ENCODE measurements at places on chromosomes 7 and 10.
A peak's percentile ranks its signal among the peaks of the same experiment; 100 is the strongest.

DNA sequence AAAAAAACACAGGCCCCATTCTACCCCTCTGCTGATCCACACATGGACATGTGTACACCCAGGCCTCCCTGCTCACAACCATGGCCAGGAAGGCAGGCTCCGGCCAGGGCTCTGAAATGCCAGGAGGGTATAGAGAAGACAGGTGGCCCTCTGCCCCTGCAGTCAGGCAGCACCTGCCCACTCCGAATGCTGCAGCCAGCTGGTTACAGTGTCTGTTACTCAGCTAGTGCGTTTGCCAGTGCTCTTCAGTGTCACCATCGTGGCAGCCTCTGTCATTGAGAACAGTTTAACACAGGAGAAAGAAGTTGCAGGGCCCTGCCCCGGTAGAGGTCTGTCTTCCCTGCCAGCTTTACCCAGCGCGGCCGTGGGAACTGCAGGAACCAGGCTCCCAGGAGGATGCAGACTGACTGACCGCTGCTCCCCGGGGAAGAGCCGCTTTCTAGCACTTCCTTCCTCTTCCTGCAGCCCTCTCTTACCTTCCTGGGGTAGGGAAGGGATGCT is 128.8 kb upstream of the FAM20C start:
- no peak for DNase-seq

GRCh38 chr7:18901351-18901750 is 216.1 kb downstream of the TWIST1 start:
- DNase-seq = no peak

DNA sequence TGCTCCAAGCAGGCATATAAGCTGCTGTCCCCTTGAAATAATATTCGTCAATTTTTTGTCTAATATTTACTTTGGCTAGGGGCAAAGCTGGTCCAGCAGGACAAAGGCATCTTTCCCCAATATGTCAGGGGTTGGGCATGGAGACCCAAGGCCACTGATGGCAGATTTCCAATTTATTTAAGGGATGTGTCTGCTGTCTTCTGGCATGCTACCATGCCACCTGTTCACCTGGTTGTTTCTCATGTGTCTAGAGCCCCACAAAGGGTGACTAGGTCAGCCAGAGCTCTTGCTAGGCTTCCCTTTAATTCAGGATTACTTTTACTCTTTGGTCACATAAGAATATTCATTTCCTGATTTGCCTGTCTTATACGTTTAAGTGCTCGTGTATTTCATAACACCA is 22.1 kb upstream of the SYPL1 start:
- no peak for DNase-seq

DNA sequence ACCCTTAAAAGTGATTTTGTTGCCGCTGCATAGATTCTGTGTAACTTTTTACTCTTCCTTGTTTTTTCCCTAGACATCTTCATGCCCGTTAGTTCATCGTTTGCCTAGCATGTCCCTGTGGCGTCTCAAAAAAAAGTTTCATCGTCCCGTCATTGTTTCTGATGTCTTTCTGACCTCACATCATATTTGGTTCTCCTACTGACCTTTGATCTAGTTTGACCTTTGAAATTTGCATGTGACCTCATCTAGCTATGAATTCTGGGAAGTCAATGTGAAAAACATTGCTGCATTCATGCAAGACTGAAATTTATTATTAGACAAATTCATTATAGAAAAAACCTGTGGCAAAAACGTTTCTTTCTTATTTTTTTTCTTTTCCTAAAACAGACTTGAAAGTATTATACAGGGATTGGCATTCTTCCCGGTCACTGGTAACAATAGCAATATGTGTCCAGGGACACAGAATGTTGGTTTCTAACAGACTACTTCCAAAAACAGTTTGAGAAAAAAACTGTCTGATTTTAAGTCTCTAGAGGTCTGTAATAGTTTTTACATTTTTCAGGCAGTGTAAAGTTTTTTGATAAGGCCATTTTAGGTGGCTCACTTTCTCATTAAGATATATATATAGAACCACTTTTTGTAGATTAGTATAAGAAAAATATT is 280.9 kb downstream of the USP6NL start:
- no peak for DNase-seq

- no peak for DNase-seq
These were observed 296.5 kb downstream of the SORCS3 start for GRCh38 chr10:104937567-104937966.

DNA sequence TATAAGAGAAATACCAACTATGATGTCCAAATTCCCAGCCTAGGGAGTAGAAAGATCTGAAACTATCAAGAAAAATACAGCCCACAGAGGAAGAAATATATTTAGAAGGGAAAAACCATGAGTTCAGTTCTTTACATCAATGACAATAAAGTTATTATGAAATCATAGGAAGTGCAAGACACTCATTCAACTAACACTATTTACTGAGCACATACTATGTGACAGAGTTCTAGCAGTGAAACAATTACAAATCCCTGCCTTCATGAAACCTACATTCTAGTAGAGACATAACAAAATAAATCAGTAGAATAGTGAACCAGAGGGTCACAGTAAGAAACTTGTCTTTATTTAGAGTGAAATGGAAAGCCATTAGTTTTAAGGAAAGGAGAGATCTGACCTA is 2.1 kb downstream of the NDUFA5 start:
- no peak for DNase-seq

- no peak for DNase-seq
These were observed 118.5 kb upstream of the TMEM106B start for GRCh38 chr7:12092499-12093130.

DNA sequence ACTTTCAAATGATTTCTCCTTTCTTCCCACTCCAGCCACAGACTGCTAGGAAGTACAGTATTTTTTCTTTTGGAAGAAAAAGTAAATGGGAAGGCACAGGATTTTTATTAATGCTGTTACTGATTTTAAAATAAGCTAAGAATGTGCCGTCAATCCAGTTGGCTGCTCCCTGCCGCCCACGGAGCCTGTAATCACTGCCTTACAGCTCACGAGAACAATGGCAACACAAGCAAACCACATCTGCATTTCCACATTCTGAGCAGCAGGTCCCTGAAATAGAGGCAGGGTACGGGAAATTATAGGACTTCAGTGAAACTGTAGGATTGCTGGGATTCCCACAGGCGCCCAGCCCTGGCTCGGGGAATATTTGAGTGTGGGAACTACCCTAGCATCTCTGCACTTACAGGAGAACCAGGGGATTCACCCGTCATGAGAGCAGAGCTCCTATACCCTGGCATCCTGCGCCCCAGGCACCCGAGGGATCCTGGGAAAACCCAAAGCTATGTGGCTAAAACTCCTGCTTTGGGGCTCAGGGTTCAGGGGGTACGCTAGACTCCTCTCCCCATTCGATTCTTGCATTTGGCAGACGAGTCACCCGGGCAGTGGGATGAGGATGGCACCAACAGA is 72.9 kb upstream of the TNS3 start:
- DNase-seq = no peak

GRCh38 chr10:78533098-78533497 is 499.4 kb downstream of the RPS24 start:
- no peak for DNase-seq

GRCh38 chr7:90738249-90738648 is 142.1 kb downstream of the CDK14 start:
- no peak for DNase-seq

- no peak for DNase-seq
These were observed 84.8 kb downstream of the FOXL3 start for GRCh38 chr7:374706-375311.

DNA sequence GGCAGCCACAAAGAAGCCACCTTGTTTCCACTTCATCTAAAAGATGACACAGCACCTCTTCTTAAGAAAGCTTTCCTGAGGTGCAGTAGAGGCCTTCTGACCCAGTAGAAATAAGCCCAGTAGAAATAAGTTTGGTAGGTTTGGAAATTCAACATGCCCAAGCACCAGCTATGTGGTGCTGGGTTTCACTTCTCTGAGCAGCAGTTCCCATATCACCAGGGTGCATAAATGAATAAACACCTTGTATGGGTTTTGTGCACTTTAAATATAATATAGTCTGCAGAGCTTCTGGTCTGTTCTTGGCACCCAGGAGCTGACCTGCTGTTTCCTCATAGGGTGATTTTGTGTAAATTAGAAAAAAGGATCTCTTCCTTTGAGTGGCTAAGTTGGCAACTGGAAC is 492.4 kb upstream of the SORCS1 start:
- no peak for DNase-seq

GRCh38 chr10:114174695-114175188 is 739 bp upstream of the CCDC186 start:
- DNase-seq = no peak

DNA sequence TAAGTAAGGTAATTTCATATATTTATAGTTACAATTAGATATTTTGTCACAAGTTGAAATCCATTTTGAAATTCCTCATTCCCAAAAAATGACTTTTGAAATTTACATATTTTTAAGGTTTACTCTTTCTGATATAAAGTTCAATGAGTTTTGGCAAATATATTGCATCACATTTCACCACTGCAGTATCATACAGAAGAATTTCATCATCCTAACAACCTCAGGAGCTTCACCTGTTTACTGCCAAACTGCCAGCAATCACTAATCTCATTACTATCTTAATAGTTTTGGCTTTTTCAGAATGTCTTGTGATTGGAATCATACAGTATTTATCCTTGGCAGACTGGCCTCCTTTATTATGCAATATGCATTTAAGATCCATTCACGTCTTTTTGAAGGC is 1578.9 kb downstream of the REEP3 start:
- DNase-seq = no peak

DNA sequence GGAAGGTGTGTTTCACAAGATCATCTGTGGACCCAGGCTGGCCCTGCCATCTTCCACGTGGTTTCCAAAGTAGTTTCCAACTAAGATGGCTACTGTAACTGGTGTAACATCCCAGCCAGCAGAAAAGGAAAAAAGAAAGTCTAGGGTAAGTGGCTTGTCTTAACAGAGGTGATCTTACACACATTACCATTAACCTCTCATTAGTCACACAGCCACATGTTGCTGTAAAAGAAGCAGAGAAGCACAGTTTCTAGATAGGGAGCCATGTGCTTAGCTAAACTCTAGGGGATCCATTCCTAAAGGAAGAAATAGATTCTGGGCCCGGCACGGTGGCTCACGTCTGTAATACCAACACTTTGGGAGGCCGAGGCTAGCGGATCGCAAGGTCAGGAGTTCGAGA is 54.3 kb downstream of the ZNF438 start:
- no peak for DNase-seq

DNA sequence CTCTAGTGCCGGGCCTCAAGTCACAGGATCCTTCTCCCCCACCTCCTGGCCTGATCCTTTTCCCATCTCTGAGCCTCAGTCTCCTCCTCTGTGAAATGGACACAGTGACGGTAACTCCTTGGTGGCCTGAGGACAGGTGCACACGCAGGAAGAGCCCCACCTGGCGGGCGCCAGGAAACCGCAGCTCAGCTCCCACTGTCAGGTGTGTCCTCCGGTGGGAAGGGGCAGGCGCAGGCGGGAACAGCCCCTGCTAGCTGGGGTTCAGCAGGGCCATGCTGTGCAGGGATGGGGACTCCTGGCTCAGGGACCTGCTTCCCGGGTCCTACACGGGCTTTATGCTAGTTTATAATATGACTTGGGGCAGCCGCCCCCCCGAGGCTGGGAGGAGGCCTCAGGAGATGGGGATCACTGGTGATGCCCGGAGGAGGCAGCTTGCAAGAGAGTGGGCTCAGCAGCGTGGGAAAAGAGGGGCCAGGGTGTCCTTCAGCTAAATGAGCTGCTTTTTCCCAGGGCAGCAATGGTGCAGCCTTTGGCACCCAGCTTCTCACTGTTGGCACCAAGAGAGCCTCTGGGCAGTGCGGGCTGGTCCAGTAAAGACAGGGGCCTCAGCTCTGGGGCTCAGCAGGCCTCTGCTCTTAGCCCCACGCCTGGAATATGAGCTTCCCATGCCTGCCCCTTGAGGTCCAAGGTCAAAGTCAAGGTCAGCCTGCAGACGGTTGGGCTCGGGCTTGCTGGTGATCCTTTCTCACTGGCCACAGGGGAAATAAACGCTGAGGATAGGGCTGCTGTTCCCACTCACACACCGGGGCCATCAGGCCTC is 68.0 kb upstream of the FAM20C start:
- DNase-seq = no peak

DNA sequence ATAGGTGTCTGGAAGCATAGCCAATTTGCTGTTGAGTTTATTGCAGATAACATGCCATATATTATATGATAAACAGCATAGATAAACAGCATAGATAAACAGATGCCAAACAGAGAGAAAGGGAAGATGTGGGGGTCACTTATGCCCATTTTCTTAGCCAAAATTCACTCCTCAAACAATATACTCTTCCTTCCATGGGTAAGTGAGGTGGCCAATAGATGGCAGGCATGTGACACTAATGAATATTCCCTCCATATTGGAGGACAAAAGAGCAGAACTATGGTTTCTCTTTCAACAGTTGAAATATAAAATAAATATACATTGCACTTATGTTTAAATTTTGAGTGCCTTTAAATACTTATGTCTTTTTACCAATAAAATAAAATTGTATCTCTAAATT is 1212.8 kb downstream of the REEP3 start:
- no peak for DNase-seq

DNA sequence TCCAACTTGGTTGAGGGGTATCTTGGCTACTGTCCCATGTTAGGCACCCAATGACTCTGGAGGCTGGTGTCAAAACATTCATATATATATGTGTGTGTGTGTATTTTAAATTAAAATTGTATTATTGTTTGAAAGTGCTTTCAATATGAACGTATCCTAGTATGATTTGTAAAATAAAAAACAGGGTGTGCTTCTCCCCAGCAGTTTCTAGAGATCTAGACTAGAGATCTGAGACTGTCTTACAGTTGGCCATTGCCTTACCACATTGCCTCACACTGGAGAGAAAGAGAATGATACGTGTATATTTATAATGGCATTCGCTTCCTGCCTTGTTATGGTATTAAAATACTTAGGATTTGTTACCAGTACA is 1.2 kb downstream of the BAG3 start:
- peak; percentile 55 for DNase-seq

GRCh38 chr7:94111009-94111408 is 106.9 kb upstream of the BET1 start:
- DNase-seq = no peak

GRCh38 chr7:55156919-55157763 is 138.3 kb downstream of the EGFR start:
- no peak for DNase-seq

- DNase-seq = no peak
These were observed 9.3 kb downstream of the ZNF316 start for GRCh38 chr7:6646465-6646864.

- DNase-seq = no peak
These were observed 37.3 kb downstream of the ZCCHC24 start for GRCh38 chr10:79407811-79408795.

DNA sequence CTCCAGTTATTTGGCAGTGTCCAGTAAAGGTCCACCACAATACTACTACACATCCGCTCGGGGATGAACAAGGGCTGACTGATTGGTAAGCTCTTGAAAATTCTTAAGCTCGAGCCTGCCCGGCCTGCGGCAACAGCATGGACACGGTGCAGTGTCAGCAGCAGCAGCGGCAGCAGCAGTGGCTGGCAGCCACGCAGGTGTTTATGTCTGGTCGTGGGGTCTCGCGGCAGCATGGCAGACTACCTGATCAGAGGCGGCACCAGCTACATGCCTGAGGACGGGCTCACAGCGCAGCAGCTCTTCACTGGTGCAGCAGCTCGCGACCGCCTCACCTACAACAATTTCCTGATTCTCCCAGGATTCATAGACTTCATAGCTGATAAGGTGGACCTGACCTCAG is 19.6 kb upstream of the TRIM24 start:
- no peak for DNase-seq
